Right kidney (tissue), 9 donors: ENCODE measurements at places on chromosomes 3 and 15.

- no peak for DNase-seq
Observed at GRCh38 chr3:60591267-60591666, 660.0 kb downstream of the FHIT start.

- DNase-seq = no peak
Observed at GRCh38 chr15:94079459-94079858, 151.9 kb upstream of the MCTP2 start.

DNA sequence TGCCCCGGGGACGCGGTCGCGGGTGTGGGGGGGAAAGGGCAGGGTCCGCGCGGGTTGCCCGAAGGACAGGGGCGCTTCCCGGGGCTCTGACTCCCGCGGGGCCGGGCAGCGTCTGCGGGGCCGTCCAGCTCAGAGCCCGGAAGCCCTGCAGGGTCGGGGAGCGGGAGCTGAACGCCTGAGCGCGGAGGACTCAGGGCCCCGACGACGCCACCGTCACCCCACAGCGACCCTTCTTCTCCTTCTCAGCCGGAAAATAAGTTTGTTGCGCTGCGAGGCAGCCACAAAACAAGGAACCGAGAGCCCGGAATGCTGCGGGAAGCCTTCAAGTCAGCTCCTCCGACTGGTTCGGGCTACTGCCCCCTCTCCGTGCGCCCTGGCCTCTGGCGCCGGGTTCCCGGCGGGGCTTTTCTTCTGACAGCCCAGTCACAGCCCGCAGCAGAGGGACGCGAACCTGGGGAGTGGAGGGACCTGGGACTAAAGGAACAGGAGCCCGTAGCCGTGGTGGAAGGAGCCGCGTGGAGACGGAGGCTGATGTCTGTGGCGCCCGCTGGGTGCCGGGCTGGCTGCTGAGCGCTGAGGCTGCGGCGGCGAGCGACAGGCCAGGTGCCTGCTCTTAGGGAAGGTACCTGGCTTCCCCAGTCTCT is 484 bp downstream of the CNTN4 start:
- peak; percentile 89 for DNase-seq

DNA sequence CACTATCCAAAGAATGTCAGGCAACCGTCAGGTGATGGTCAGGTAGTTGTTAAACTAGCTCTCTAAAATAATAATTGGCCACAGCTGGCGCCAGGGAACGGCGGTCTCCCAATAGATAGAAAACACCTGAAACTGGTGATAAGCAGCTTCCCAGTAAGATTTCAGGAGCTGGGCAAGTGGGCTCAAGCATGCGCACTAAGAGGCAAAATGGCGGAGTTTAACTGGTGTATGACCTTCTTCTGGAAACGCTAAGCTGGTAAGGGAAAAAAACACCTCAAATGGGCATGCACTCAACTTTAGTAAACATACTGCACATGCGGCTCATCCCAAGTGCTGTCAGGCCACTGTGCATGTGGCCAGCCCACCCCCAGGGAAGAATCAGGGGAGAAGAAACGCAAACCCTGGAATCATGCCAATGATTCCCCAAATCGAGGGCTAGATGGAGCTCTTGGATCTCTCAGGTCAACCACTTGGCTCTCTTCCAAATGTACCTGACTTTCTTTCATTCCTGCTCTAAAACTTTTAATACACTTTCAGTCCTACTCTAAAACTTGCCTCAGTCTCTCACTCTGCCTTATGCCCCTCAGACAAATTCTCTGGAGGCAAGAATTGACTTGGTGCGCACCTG is 195.0 kb downstream of the ZNF621 start:
- peak; percentile 28 for DNase-seq

DNA sequence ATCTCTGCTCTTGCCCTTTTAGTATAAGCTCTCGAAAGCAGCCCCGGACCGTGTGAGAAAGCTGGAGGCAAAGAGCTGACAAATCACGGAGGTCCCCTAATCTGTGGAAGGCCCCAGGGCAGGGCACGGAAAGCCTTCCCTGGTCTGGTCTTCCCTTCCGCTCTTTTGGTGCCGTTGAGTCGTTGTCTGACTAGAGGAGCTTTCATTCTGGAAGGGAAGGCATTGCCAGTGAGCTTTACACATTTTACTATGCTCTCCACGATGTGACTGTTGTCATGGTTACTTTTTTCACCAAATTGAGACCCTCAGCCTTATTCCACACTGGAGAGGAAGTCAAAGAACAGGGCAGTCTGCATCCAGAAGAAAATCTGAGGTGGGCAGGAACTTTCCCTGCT is 71.7 kb downstream of the CYP19A1 start:
- no peak for DNase-seq

GRCh38 chr15:66865622-66866611 is 163.9 kb downstream of the SMAD6 start:
- DNase-seq = no peak

GRCh38 chr3:29202378-29202777 is 78.5 kb upstream of the RBMS3 start:
- no peak for DNase-seq

DNA sequence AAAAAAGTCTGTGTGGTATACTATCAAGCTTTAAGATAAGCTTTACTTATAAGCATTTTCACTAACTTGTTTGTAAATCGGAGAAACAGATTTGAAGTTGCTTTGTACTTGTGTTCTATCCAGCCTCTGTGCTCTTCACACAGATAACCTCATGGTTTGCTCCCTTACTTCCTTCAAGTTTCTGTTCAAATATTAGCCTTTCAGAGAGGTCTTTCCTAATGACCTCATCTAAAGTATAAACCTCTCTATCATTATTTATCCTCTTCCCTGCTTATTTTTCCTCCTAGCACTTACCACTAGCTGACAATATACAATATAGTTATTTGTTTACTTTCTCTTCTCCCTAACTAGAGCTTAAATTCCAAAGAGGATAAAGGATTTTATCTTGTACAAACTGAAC is 180.0 kb downstream of the CBLB start:
- DNase-seq = no peak

DNA sequence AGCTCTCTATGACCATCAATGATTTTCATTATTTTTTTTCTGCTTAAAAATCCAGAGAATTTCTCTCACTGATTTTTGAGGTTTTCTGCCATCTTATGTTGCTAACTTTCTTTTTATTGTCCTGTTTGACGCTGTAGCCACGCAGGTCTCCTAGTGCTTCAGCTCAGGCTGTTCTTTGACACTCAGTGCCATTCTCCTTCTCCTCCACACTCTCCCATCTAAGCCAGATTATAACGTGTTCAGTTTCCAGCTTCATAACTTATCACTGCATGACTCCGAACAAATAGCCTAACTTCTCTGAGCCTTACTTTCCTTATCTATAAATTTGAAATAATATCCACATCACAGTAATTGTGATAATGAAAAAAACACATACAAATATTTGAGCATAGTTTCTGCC is 22.8 kb upstream of the ST3GAL6 start:
- DNase-seq = no peak

GRCh38 chr15:45064386-45064785 is 41.4 kb downstream of the SORD start:
- DNase-seq = no peak

- no peak for DNase-seq
Observed at GRCh38 chr3:164467007-164467406, 611.3 kb downstream of the SI start.

DNA sequence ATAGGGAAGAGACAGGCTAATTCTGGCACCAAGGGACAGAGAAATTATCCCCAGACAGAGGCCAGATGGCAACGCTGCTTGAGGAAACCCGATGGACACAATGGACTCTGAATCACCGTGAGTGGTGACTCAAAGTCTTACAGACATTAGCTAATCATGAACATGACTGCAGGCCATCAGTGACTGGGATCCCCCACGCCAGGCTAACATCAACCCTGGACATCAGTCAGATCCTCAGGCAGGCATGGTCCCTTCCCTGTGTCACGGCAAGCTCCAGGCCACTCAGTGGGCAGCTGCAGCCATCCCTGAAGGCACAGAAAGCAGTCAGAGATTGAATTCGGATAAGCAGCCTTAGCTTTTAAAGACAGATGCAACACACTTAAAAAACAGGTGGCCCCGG is 23.8 kb upstream of the OXTR start:
- no peak for DNase-seq
